Stimulated activated CD8-positive, alpha-beta memory T cell treated with anti-CD3 and anti-CD28 coated beads, Interleukin-2, amount 100 ng/mL, for 48 hours (primary cell): ENCODE measurements at places on chromosomes 11 and 22.

DNA sequence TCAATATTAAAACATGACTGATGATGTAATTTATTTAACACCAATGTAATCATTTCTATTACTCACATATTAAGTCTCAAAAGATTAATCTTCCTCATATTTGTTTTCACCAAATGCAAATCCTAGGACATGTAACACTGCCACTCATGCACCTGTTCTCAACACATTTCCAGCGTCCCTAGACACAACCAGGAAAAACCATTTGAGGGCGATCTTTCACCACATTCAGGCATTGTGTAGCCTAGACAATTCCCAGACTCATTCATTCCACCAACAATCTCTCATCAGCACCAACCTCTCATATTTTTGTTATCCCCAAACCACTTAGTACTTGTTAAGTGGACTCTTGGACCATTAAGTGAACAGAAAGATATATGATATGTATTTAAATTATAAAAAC, 66.1 kb downstream of the SLC36A4 start:
- DNase-seq: no peak

DNA sequence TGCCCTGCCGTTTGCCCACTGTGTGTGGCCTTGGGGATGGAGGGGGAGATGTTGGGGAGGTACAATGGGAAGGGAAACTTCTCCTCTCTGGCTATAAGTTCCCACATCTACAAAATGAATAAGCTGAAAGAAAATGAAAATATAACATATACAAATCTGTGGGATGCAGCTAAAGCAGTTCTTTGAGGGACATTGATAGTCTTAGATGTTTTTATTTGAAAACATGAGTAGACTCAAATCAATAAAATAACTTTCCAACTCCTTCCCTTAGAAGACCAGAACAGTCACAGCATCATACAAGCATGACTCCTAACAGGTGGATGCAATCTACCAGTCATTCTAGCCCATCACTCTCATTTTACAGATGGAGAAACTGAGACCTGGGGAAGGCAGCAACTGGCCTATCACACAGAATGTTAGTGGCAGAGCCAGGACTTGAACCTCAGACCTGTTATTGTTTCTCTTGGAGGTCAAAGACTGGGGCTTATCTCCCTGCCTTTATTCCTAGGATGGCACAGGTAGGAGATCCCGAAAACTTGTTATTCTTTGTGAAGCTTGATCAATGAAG, 25.2 kb upstream of the CCDC86 start:
- DNase-seq: no peak

DNA sequence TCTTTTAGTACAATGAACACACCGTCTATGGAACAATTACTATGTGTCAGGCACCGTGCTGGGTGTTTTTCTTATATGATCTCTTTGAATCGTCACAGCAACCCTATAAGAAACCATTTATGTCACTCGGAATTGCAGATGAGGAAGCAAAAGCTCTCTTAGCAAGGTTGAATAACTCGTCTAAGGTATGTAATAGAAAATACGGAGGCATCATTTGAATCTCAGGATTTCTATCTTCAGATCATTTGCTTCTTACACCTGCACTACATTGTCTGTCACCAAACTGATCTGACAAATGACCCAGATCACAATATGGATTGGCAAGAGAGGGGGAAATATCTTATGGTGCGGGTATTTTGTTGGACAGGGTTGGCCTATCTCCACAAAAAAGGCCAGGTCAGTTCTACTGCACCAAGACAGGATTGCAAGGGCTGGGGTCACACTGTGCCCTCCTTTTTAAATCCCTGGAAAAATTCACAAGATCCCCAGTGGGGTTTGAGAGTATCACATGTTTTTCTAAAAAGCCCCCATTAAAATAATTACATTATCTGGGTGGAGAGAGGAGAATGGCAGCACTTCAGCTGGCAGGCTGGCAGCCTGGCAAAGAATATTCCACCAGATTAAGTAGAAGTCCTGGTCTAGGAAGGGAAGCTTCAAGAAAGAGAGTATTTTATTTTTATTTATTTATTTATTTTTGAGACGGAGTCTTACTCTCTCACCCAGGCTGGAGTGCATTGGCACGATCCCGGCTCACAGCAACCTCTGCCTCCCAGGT, 110.7 kb upstream of the CLMP start:
- no peak for DNase-seq

DNA sequence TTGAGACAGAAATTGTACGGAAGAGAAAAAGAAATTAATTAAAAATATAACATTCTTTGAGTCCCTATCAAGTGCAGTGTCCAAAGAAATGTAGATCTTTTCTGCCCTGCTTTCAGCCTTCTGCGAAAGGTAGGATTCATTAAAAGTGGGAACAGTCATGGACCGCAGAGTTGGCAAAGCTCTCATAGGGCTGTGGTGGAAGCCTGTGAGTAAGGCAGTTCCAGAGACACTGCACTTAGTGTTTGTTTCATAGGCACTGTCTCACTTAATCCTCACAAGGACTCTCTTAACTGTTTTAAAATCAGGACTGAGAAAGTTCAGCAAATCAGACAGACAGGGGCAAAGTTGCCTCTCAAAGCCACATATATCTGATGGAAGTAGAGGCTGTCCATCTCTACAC, 5.5 kb downstream of the MRGPRX2 start:
- no peak for DNase-seq

- DNase-seq: no peak
Measured at GRCh38 chr11:120280600-120281051, 40.7 kb downstream of the POU2F3 start.
